Cerebellum (tissue), 4 donors: ENCODE measurements at places on chromosomes 13 and 19.

- DNase-seq = no peak
Measured at GRCh38 chr19:49651029-49651819, 9.2 kb downstream of the SCAF1 start.

DNA sequence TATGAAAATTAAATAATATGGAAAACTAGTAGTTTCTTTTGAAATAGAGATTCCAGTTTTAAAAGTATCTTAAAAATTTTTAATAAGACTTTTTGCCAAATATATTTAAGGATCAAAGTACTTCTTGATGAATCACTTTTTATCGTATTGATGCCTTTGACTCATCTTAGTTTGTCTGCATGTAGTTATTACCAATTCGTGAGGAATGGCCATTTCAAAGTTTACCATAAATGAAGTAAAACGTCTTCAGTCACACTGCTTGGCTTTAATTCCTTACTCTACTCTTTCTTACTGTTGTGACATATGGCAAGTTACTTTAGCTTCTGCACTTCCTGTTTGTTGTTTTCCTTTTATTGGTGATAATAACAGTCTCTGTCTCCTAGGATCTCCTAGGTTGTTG, 38.3 kb downstream of the NDFIP2 start:
- DNase-seq = no peak

- DNase-seq = no peak
Measured at GRCh38 chr19:8686549-8686948, 12.0 kb downstream of the ACTL9 start.

GRCh38 chr13:23385931-23386330, 47.6 kb downstream of the SACS start:
- no peak for DNase-seq

GRCh38 chr13:112995395-112996191, 26.6 kb downstream of the MCF2L start:
- DNase-seq = no peak
